Stimulated activated naive CD8-positive, alpha-beta T cell treated with anti-CD3 and anti-CD28 coated beads, Interleukin-15, amount 100 ng/mL, for 72 hours (primary cell): ENCODE measurements at places on chromosomes 2 and 18.

DNA sequence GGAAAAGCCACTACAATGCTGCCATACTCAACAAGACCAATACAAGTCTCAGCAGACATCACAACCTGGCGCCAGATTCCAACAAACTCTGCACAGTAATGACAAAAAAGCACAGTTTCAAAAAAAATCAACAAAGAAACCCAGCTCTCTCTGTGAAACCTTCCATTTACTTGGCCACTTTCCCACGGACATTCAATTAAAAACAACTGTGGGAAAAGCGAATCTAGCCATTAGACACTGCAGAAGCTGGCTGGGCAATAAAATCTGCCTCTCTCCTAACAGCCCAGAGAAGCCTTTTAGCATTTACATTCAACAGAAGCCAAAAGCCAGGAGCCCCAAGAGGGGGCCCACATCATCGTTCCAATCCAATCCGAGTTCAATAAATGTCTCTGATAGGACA, 128.9 kb downstream of the HDAC4 start:
- no peak for DNase-seq

DNA sequence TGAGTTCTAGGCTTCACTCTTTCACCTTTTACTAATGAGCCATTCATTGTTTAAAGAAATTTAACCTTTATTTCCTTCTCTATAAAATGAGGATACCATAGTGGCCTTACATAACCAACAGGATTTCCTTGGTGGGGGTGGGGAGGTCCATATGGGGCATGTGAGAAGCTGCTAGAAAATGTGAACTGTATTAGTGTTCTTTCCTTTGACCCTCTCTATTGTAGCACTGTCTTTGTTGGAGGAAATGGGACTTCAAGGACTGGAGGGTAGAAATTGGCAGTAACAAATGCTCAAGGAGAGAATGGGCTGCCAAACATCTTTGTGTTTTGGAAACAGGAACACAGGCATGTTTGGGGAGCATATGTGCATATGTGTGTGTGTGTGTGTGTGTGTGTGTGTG, 468.7 kb upstream of the ZEB2 start:
- DNase-seq = no peak

- no peak for DNase-seq
Measured at GRCh38 chr2:232540441-232541041, 1.0 kb downstream of the CHRNG start.

GRCh38 chr2:69734035-69734611, 7.8 kb upstream of the ANXA4 start:
- DNase-seq = no peak

DNA sequence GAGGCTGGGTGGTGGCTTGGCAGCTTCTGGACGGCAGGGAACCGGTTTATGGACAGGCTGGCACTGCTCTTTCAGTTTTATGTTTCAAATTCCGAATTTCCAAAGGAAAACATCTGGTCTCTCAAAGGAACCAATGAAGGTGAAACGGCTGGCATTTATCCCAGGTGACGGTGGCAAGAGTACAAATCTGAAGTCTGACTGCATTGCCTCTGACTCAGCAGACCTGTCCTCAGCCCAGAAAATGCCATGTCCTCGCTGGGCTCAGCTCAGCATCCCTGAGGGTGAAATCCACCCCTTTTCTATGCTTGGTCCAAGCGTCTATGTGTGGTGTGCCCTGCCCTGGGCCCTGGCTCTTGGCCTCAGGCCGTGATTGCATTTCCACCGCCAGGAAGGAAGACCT, 38.1 kb downstream of the NAPG start:
- DNase-seq = no peak

- no peak for DNase-seq
Measured at GRCh38 chr2:101881131-101881530, 110.6 kb upstream of the IL1R2 start.

DNA sequence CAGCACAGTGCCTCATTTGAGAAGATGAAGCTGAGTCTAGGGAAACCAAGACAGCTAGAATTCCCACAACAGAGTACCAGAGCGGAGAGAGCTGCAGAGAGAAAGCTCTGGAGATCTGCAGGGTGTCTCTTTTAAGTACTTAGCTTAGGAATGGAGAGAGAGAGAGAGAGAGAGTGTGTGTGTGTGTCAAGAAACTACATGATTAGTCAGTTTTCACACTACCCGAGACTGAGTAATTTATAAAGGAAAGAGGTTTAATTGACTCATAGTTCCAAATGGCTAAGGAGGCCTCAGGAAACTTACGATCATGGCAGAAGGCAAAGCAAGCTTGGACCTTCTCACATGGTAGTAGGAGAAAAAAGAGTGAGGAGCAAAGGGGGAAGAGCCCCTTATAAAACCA, 64.0 kb downstream of the HIBCH start:
- no peak for DNase-seq

DNA sequence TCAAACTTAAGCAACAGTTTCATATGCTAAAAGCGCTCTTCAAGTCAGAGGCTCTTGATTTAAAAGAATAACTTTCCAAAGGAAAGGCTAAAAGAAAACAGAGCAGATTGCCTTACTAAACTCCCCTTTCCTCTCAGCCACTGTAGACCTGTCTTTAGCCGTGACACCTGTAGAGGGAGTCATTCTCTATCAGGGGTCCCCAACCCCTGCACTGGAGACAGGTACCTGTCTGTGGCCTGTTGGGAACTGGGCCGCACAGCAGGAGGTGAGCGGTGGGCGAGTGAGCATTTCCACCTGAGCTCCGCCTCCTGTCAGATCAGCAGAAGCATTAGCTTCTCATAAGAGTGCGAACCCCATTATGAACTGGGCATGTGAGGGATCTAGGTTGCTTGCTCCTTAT, 9.6 kb downstream of the SLC14A1 start:
- no peak for DNase-seq

DNA sequence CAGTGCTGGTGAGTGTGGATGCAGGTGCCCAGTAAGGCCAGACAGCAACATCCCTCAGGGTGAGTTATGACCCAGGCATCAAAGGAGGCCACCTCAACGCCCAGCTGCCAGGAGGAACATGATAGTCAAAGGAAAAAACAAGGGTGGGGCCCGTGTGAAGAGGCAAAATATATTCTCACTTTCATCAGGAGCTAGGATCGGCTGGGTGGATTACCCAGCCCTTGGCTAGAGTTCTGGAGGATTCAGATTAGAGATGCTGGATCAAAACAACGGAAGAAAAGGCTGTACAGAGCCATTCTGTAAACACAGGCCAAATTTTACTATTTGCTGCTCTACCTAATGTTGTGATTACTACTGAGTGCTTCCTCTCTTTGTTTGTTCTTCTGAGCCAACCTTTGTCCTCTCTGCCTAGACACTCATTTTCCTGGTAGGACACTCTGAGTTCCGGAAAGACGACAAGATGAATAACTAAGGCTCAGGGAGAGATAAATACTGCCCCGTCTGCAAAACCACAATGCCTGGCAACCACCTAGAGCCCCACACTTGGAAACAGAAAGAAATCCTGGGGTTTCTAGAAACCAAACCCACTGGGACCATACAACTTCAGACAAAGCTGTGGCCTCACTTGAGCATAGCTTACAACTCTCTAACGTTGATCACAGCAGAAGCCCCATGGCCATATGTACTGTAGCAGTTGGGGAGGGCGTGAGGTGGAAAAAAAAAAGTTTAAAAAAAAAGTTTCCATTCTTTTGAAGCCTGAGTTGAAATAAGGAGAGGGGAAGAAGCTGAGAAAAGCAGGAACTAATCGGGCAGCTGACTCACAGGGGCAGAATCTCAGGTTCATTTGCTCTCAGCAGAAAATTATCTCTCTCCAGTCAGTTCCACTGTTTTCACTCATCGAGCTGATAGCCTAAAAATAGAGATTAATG, 17.8 kb upstream of the PMAIP1 start:
- DNase-seq = peak; percentile 27

- no peak for DNase-seq
Measured at GRCh38 chr2:128503399-128504245, 185.0 kb upstream of the HS6ST1 start.

GRCh38 chr2:23926290-23926749, 603 bp downstream of the ATAD2B start:
- peak; percentile 63 for DNase-seq

GRCh38 chr18:24009651-24010333, 4.8 kb upstream of the TTC39C start:
- DNase-seq = peak; percentile 57

GRCh38 chr18:58845928-58846724, 18.6 kb upstream of the ZNF532 start:
- DNase-seq = no peak

DNA sequence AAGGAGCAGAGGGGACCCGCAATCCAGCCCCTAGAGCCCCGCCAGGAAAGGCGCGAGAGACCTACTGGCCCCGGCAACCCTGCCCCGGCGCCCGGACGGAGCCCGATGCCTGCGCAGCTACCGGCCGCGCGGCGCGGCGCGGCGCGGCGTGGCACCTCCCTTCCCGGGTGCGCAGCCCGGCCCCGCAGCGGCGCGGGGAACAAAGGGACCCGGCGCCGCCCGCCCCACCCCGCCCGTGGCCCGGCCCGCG, 307 bp downstream of the CDH2 start:
- no peak for DNase-seq

DNA sequence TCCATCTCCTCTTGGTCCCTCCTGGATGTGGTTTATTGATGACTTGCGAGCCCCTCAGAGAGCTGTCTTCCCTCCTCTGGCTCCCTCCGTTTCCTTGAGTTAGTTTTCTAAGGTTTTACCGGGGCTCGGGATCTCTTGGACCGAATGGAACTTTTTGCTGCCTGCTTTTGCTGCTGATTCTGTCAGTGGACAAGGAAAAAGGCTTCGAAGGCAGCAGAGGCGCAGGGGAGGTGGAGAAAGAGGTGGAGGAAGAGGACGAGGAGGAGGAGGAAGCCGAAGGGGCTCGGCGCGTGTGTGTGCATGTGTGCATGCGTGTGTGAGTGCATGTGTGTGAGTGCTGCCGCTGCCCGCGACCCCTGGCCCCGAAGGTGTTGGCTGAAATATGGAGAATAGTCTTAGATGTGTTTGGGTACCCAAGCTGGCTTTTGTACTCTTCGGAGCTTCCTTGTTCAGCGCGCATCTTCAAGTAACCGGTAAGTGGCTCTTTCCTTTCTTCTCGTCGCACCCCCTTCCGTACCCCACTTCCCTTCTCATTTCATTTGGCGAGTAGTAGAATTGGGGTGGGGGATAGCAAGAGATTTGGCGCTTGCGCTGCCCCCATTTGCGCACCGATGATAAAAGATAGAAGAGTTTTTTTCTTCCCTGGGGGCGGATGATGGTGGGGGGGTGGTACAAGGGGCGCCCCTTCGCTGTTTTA, 557 bp downstream of the DCC start:
- no peak for DNase-seq

GRCh38 chr2:240469239-240469636, 33.8 kb downstream of the GPC1 start:
- DNase-seq = no peak

- no peak for DNase-seq
Measured at GRCh38 chr2:59575191-59575590, 978.3 kb downstream of the BCL11A start.

DNA sequence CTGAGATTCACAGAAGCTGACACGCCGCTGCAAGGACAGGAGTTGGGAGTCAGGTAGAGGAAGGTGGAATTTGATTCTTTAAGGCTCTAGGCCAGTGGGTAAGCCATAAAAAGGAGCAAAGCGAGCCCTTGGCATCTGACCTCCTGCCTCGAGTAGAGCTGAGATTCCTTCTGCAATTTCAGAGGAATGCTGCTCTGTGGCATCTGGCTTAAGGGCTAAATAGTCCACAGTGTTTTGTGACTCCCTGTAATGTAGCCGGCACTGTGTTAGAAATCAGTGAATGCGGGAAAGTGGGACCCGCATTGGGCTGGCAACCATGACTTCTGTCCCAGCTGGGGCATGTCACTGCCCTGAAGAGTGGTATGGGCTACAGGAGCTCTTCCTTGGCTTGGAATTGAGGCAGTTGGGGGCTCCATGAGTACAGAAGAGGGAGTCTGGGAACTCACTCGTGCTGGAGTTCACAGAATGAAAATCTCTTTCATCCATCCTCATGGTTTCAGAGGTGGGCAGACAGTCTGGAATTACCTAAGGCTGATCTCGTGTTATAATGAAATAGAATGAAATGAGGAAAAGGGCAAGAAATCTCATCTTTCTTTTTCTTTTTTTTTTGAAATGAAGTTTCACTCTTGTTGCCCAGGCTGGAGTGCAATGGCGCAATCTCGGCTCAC, 12.7 kb upstream of the MYCN start:
- DNase-seq = no peak

- DNase-seq = no peak
Measured at GRCh38 chr2:17976871-17977746, 98.6 kb downstream of the KCNS3 start.

- DNase-seq = no peak
Measured at GRCh38 chr2:83665154-83665553, 793.9 kb downstream of the SUCLG1 start.

DNA sequence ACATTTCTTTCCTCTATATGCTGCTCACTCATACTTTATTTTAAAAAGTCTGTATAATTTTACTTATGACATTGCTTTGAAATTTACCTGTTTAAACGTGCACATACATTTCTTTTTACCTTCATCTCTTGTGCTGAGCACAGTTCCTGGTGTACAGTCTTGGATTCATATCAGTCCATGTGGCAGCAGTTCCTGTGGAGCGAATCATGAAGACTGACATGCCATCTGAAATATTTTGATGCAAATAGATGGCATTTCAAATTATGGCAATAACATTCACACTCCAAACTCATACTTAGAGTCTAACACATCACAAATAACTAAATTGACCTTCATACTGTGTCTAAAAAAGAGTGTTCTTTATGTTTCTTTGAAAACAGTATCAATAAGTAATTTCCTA, 90.3 kb upstream of the CDH2 start:
- no peak for DNase-seq

DNA sequence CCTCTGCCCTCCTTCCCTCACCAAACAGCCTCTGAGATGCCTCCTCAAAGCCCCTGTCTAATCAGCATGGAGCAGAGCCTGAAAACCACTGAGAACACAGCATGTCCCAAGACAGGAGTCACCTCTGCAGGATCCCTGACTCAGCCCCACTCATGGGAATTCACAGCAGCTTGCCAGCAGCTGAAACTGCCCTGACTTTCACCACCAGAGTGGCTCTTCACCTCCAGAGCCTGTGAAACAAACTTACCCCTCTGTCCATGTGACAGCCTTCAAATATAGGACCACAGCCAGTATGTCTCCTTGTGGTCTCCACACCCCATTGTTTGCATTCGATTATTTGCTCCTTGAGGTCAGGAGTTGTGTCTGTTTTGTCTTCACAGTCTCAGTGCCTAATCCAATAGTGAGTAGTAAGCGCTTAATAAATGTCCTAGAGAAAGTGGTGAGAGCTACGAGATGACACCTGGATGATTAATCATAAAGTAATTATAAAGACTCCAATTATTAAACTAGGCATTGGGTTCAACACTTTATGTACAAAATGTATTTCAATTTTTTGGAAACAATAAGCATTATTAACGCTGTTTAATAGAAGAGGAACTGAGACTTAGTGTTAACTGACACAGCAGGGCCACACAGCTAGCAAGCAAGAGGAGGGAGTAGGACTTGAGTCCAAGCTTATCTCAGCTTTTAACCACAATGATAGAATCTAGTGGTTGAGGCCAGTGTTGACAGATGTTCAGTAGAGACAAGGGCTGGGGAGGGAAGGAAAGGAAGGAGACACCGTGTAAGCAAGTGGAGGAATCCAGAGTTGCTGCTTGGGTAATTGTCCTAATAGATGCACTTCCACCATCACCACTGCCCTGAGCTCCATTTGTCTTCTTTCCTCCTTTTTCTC, 358.7 kb upstream of the TNP1 start:
- no peak for DNase-seq
